ENCODE measurements at places on chromosomes 4 and X.

GRCh38 chr4:112721627-112722026 lies 84.7 kb downstream of the LARP7 start:
- no peak for DNase-seq

DNA sequence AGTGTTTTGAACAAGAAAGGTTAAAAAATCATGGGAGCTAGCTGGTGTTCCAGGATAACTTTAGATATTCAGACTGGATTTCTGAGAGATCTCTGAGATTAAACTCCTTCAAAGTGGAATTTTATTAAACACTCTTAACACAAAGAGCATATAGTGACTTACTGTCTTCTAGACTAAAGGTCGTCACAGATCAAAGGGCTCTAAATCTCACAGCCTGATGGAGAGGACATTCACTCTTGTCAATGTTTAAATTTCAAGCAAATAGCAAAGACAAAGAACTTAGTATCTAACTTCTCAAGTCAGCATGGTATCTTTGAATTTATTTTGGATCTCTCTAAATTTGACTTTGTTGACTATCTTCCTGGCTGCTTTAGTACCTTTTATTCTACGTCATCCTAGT lies 53.7 kb upstream of the NUDT6 start:
- DNase-seq = no peak

- no peak for DNase-seq
Measured at GRCh38 chrX:27964432-27964831, 16.8 kb downstream of the DCAF8L1 start.

- no peak for DNase-seq
Measured at GRCh38 chr4:24282446-24282845, 301.9 kb downstream of the DHX15 start.

GRCh38 chr4:37993806-37994205 lies 33.6 kb downstream of the PTTG2 start:
- DNase-seq = no peak

GRCh38 chrX:67635424-67635823 lies 91.6 kb downstream of the AR start:
- DNase-seq = no peak

GRCh38 chr4:139603576-139604410 lies 47.8 kb upstream of the SETD7 start:
- DNase-seq = no peak

GRCh38 chr4:74410272-74410671 lies 34.7 kb upstream of the AREG start:
- no peak for DNase-seq

DNA sequence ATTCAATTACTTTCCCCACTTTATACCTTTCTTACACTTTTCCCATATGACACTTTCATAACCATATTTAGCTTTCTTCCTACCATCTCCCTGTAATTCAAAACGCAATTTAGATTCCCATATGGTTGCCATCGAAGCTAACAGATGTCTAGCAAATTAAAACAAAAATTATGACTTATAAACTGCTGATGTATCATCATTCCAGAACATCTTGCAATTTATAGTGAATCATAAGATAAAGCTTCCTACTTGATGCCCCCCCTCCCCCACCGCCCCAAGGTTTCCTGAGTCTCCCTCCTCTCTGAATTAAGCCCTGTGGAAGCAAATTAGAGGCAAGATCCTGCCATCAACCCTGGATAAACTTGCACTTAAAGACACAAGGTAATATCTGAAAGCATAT lies 5.4 kb downstream of the TSPAN5 start:
- DNase-seq = no peak

- DNase-seq = no peak
Measured at GRCh38 chrX:136812286-136812685, 31.6 kb upstream of the ARHGEF6 start.

GRCh38 chr4:109945056-109945455 lies 32.4 kb downstream of the EGF start:
- no peak for DNase-seq

DNA sequence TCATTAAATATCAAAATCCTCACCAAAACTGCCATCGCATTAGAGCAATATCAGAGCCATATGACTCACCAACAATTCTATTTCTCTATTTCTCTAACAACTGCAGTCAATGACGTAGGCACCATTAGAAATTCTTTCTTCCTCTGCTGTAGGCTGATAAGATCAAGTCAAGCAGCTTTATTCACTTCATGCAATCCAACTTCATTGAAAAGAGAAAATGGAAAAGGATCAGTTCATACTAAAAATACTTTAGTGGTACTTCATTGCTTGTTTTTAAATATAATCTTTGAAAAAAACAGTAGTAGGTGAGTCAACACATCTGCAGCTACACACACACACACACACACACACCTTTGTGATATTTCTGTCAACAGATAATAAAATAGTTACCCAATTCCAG lies 345.3 kb upstream of the TENM3 start:
- no peak for DNase-seq

DNA sequence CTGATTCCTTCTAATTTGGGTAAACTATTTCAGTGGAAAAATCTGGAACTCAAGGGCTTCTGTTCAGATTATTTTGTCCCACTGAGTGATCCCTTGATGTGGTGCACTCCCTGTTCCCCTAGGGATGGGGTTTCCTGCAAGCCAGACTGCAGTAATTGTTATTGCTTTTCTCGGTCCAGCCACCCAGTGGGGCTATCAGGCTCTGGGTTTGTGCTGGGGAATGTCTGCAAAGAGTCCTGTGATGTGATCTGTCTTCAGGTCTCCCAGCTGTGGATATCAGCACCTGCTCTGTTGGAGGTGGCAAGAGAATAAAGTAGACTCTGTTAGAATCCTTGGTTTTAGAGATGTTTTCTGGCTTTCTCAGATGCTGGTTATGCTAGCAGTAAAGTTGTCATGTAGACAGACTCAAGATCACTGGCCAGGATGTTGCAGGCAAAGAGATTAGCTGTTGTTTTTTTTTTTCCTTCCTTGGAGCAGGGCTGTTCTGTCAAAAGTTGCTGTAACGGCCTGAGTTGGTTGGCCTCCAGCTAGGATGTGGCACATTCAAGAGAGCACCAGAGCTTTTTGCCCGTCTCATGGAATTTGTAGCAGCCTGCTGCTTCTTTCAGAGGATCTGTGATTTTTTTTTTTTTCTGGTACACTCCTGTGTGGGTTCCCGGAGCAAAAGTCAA lies 1314.0 kb downstream of the PCDH19 start:
- no peak for DNase-seq

DNA sequence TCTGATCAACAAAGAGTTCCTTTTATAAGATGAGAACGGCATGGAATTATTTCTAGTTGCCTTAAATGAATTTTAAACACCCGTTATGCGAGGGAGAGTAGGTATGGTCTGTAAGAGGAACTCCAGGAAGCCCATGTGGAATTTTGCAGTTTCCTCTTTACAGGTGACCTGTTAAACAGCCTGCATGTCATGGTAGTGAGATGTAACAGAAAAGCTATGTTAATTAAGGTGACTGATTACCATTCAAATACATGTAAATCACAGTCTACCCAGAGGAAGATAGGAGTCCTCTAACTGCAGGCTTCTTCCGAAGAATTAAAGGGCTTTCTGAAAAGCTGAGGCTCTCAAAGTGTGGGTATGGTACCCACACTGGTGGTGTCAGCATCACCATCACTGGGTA lies 163.6 kb downstream of the CBR4 start:
- DNase-seq = no peak

DNA sequence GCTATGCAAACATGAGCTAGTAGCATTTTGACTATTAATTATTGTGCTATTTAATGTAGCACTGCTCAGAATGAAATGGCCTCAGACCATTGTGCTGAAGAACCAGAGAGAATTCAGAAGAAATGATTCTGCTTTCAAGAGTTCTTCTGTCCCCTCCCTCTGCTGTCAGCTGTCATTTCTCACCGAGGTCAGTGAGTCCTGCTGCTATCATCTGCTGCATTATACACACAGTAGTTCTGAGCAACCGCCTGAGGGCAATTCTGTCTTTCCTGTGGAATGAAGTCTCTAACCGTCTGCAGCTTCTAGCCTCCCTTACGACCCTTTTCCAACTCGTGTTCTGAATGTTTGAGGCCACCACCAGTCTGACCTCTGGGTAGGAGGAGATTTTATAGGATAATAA lies 249.4 kb downstream of the HNRNPD start:
- DNase-seq = no peak

DNA sequence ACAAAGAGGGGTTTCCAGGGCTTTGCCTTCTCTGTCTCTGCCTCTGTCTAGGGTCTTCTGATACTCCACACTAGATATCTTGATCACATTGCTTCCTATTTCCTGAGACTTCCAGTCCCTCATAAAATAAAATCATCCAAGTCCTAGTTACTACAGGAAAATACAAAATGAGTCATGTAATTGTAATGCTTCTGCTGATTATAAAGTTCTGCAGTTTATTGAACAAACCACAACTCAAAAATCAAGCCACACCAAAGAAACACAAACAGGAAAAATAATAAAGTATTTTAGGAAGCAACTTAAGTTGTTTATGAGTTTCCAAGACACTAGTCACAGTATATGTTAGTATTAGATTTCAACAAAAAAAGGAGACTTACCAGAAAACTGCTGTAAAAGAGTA lies 695.1 kb upstream of the GALNTL6 start:
- no peak for DNase-seq

DNA sequence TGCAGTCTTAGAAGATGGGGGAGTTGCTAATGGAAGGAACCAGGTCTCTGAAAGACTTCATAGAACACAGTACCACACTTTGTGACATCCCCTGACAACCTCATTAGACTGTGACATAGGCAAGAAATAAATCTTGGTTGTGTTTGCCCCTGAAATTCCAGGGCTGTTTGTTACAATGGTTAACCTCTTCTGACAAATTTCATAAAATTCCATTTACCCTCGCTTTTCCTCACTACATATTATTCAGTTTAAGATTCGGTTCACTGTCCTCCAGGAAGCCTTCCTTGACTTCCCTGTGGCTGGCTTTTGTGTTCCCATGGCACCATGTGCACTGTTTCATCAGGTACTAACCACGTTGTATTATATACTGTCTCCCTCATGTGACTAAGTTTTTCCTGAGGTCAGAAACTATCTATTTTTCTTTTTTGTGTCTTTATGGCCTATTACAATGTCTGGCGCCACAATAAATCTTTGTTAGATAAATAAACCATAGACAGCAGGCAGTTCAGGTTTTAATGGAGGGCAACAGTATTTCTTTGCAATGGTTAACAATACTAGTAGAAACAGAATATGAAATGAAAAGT lies 54.2 kb downstream of the ATXN3L start:
- no peak for DNase-seq

GRCh38 chrX:124931241-124931640 lies 388.4 kb upstream of the TEX13C start:
- DNase-seq = no peak

DNA sequence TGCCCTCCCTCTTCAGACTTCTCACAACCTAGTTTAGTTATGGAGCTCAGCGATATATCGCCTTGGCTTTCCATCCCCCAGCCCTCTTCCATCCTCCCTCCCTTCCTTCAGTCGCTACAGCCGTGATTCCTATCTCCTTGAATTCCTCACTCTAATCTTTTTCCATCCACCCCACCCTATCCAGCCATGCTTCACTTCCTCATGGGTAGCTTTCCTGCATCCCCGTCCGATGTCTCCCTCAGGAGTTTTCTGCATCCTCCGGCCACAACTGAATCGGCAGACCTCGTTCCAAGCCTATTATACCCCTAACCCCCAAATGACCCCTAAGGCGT lies 456 bp downstream of the SNX12 start:
- no peak for DNase-seq

GRCh38 chrX:11541510-11541909 lies 124.2 kb downstream of the ARHGAP6 start:
- DNase-seq = no peak

DNA sequence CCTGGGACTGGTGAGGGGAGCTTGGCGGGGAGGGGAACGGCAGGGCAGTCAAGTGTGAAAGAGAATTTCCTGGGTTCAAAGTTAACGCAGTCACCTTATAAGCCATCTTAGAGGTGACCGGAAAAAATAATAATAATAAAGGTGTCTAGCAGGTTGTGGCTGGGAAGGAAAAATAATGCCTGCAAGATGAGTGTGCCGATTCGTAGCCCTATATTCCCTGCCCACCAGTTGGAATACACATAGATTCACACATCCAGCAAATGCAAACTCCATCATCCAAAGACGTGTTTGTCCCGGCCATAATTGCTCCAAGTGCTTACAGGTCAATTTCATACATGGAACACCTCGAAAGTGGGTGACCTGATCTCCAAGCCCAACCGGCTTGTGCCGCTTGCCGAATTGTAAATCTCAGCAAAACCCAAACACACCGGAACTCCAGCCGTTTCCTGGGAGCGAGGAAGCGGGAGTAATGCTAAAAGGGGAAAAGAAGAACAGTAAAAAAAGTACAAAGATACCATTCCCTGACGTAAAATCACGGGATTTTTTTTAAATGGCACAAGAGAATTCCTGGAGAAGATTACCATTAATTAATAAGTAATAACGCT lies 1.3 kb upstream of the FAT1 start:
- DNase-seq = no peak

DNA sequence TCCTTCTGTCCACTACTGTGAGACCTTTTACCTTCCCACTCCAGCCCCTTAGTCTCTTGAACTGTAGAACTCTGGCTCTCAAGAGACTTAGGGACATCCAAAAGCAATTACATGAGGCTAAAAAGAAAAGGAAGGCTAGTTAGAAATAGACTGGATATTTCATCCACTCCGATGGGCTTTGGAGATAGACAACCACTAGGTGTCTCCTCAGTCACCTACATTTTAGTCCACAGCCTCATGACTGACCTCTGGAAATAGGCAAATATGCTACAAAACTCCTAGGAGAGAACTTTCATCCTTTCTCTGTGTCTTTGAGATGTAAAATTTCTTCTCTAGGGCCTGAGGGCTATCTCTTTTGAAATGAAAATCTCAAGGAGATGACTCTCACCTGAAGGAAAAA lies 45.1 kb upstream of the LAMP2 start:
- no peak for DNase-seq

DNA sequence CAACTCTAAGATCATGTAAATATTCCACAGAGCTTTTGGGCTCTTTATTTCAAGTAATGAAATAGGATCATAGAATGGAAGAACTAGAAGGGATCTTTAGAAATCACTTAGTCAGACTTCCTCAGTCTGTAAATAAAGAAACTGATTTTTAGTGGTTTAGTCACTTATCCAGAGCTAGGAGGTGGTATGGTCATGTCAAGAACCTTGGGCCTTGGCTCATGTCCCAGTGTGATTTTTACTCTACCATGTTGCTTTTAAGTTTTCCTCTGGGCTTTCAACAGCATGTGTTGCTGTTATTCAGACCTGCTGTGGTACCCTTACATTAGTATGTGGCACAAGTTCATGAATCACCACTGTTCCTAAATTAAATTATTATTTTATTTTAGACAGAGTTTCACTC lies 184.9 kb downstream of the FRAS1 start:
- DNase-seq = no peak

- no peak for DNase-seq
Measured at GRCh38 chrX:154541896-154542722, 4.5 kb downstream of the G6PD start.

DNA sequence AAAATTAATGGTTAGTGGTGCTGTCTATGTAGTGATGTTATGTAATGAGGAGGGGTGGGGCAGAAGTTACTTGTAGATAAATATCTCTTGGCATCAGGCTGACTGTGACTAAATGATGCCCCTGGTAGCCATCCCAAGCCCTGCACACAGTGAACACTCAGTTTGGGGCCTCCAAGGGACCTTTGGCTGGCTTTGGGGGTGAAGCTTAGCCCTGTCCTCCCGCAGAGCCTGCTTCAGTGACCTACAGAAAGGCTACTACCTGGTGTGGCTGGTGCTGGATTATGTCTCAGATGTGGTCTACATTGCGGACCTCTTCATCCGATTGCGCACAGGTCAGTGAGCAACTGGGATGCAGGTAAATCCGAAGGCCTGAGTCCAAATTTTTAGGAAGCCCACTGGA lies 7.8 kb downstream of the CNGA2 start:
- no peak for DNase-seq

- DNase-seq = no peak
Measured at GRCh38 chr4:46931981-46932380, 22.9 kb upstream of the COX7B2 start.

All from T follicular helper cell (primary cell).